ENCODE measurements at places on chromosomes 6 and 20.

DNA sequence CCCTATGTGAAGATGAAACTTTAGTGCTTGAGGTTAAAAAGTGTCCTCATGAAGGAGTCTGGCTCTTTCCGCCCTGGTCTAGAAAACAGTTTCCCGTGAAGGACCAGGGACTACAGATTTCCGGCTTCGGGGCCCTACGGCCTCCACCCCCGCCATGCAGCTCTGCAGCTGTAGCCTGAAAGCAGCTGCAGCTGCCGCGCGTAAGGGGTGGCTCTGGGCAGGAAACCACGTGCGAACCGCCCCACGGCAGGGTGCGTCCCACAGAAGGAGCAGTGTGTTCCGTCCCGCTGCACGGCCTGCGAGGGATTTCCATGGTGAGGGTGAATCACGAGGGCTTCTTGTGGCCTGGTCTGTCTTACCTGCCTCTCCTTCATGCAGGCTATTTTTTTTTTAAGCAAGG, 117.0 kb downstream of the ERMARD start:
- no peak for DNase-seq

GRCh38 chr6:131778169-131778568, 29.7 kb upstream of the ENPP1 start:
- no peak for DNase-seq

GRCh38 chr6:71395731-71396409, 107.3 kb downstream of the OGFRL1 start:
- no peak for DNase-seq

DNA sequence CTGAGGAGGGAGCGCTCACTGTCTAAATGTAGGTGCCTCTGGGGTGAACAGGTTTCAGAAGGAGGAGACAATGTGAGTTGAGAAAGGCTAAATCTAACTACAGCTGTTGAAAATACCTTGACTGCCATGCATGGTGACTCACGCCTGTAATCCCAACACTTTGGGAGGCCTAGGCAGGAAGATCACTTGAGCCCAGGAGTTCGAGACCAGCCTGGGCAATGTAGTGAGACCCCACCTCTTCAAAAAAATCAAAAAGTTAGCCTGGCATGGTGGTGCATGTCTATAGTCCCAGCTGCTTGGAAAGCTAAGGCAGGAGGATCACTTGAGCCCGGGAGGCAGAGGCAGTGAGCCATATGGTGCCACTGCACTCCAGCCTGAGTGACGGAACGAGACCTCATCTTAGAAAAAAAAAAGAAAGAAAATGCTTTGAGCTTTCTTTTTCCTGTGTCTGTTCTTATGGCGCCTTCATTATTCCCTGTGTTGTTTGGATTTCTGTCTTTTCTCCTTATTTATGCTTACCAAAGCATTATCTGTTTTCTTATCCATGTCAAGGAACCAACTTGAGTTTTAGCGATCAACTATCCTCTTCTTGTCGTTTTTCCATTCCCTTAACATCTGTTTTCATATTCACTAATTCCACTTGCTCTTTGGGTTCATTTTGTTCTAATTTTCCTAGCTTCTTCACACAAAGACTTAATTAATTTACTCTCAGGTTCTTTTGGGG, 8.5 kb downstream of the SLC2A10 start:
- no peak for DNase-seq

GRCh38 chr6:80643881-80644280, 537.4 kb downstream of the BCKDHB start:
- DNase-seq = no peak

GRCh38 chr6:108557494-108558371, 3.0 kb upstream of the FOXO3 start:
- DNase-seq = no peak

DNA sequence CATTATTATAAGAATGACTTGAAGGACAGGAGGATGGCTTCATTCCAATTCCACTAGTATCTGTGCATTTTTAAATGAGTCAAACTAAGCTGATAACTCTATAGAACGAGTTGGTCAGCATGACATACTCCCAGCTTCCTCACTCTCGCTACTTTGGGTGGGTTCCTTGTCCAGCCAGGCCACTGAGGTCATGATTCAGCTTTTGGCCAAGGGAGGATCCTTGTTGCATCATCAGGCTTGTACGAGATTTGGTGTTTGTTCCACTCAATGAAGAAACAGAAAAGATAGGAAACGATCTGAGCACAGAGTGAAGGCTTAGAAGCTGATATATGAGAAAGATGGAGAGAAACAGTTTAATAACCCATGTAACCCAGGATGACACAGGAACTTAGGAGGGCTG, 19.8 kb downstream of the NEDD9 start:
- DNase-seq = no peak

GRCh38 chr20:3510110-3510509, 39.3 kb downstream of the ATRN start:
- DNase-seq = no peak

- DNase-seq = no peak
Observed at GRCh38 chr6:54624216-54624615, 222.4 kb upstream of the FAM83B start.

DNA sequence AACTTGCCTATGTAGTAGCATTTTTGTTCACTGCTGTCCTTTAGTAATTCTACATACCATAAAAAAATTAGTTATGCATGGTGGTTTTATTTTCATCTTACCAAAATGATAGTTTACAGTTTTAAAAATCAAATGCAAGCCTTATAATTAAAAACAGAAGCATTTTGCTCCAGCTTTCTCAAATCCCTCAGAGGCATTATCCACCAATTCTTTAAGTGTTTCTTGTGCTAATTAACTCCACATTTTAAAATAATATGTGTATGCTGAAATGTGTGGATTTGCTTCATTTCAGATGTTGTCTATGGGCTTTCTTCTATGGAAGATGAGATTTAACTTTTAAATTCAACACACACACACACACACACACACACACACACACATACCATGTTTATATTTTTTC, 49.3 kb downstream of the PCSK2 start:
- no peak for DNase-seq

- no peak for DNase-seq
Observed at GRCh38 chr6:31305703-31306219, 33.9 kb upstream of the HLA-C start.

DNA sequence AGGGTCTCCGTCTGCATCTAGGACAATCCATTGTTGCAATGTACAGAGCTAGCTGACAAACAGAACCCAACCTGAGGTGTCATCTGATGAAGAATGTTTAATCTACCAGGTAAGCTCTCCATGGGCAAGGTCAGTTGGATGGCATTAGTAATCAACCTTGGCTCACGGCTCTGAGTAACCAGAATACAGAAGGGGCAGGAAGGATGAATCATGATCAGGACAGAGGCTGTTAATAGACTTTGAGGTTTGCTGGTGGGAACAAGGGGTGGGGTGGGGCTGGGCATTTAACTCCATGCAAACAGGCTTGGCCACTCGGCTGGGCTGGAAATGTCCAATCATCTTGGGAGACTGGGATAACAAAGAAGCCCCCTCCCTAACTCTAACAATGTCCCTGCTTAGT, 77.1 kb upstream of the MRPS10 start:
- DNase-seq = no peak

GRCh38 chr20:37315452-37316110, 26.1 kb downstream of the MANBAL start:
- no peak for DNase-seq

- DNase-seq = no peak
Observed at GRCh38 chr6:43706788-43707187, 19.2 kb upstream of the MRPS18A start.

- no peak for DNase-seq
Observed at GRCh38 chr6:157774153-157775135, 48.6 kb upstream of the SNX9 start.

GRCh38 chr6:6357032-6357431, 36.6 kb upstream of the F13A1 start:
- no peak for DNase-seq

- DNase-seq = no peak
Observed at GRCh38 chr6:14552891-14553290, 435.3 kb downstream of the CD83 start.

DNA sequence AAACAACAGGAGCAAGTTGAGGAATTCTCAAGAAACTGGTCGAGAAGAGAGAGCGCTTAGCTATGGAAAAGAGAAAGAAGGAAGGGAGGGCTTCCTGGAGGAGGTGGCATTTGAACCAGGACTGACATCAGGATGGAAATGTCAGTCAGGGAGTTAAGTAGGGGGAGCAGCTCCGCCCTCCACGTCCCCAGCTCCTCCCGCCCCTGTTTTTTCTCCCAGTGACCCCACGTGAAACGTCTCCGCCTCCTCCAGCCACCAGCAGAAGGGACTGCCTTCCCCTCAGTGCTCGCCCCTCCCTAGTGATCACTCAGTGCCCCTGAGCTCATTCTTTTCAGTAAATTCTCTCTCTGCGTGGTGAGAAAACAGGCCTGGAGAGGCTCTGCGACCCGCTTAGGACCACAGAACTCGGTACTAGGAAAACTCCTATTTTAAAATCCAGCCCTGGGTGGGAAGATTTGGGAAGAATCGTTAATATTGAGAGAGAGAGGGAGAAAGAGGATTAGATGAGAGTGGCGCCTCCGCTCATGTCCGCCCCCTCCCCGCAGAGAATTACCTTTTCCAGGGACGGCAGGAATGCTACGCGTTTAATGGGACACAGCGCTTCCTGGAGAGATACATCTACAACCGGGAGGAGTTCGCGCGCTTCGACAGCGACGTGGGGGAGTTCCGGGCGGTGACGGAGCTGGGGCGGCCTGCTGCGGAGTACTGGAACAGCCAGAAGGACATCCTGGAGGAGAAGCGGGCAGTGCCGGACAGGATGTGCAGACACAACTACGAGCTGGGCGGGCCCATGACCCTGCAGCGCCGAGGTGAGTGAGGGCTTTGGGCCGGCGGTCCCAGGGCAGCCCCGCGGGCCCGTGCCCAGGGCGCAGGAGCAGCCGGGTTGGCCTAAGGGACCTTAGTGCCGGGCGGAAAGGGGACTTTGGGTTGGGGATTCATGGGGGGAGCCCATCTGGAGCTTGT, 4.6 kb downstream of the HLA-DPB1 start:
- DNase-seq = no peak

GRCh38 chr20:47319517-47320252, 36.8 kb downstream of the ZMYND8 start:
- DNase-seq = no peak

DNA sequence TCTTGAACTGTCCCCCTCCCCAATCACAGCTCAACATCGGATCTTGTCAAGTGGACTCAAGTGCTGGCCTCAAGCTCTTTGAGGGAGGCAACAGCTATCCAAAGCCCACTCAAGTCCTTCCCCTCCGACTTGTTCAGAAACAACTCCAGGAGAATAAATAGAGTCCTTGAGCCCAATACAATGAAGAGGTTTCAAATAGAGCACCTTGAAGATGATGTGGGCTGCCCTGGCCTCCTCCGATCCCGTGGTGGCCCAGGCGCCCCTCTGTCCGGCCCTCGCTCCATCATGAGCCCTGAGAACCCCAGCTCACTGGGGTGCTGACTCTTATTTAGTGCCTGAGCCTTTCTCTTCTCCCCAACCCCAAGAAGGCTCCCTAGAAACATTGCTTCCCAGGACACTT, 164.3 kb upstream of the PMEPA1 start:
- no peak for DNase-seq

DNA sequence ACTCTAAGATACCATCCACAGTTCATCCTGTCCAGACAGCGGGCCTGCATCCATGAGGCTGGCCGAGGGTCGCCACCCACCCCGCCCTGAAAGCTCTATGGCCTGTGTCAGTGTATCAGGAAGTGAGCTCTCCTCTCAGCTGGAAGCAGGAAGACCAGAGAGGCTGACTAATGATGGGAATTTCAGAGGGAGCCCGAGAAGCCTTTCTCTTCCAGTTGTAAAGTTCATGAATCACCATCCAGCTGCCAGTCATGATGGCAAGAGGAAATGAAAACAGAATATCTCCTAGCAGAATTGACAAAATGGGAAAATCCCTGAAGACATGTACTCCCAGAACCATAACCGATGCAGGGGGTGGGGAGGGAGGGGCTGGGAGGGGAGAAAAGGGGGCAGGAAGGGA, 109.6 kb upstream of the RPS6KA2 start:
- DNase-seq = no peak

GRCh38 chr6:163539101-163539762, 124.7 kb downstream of the QKI start:
- DNase-seq = no peak

DNA sequence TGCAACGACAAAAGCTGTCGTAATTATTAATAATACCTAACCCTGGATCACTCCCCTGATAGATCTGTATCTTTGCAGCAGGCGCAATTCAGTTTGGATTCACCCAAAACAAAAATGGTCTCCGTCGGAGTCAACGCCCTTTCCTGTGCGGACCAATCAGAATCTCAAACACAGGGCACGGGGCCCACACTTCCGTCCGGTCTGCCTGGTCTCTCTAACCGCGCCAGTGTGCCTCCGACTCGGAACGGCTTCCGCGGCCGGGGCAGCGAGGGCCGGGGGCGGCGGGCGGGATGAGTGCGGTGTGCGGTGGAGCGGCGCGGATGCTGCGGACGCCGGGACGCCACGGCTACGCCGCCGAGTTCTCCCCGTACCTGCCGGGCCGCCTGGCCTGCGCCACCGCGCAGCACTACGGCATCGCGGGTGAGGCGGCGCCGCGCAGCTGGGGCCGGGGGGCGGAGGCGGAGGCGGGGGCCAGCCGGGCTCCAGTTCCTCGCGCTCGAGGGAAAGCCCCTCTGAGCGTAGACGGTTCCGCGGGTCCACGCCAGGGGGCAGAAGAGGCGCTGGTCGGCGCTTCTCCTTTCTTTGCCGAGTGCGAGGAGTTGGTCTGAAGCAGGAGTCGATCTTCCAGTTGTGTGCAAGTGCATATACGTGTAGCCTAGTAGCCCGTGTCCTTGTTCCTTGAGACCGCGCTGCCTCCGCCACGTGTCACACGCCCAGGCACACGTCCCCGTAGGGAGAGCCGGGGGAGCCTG, at the start of gene PEX7:
Gene PEX7, plus strand, starts transcription at position 217 of the 752 bp plus-strand sequence. Its CDS starts 74 bp downstream, at position 291.
- peak; percentile 10 for DNase-seq
